ENCODE measurements at places on chromosomes 11 and 22.

DNA sequence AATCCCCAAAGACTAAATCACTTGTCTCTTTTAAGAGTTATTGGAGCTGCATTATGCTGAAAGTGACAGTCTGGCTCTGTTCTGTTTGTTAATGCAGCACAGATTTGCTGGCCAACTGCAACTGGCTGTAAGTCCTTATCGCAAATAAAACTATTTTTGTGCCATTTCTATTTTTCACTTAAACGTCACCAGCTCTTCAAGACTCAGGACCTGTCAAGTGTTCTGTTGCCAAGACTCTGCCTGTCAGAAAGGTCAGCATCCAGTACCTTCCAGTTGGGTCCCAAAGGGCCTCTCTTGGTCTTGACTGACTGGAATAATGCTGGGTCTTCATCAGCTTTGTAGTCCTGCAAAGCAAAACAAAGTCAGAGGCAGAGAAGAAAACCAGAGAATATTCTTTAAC lies 45.6 kb downstream of the PITPNB start:
- no peak for DNase-seq

DNA sequence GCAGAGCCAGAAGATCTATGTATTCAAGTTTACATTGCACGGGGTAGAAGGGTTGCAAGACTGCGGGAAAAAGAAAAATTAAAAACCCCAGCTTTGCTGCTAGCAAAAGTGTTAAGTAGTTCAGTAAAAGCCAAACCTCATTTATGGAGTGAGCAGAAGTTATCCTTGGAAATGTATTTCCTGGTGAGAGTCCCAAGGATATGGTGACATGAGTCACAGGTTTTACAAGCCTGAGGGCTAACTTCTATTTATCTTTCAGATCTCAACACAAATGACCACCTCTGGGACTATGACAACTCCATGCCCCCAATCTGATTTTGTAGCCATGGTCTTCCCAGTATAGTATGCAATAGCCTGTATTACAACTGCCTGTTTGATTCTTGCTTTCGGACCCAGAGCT lies 26.1 kb downstream of the ABTB2 start:
- no peak for DNase-seq

GRCh38 chr11:15586741-15587473 lies 472.2 kb downstream of the INSC start:
- DNase-seq, result no peak

DNA sequence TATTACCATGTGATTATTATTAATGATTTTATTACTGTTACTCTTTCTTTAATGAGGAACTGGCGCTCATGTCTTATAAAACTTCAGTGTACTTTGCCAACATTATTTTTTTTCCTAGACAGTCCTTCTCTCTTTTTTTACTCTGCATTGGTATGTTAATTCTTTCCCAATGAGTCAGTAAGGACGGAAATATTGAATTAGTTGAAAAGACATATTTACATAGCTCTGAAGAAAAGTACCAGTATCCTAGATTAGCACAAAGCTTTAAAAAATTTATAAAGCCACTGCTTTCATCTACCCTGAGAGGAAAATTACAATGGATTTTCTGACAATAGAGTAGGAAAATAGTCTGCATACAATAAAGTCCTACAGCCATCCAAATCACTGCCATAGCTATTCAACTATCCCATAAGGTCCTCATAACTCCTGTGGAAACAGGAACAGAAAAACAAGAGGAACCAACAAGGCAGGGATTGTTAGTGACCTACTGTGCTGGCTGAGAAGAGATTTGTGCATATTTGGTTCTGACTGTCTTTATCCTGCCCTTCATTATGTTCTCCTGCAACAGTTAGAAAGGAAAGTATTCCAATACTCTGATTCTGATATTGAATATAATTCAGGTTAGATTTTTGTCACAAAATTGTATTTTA lies 314.4 kb downstream of the AASDHPPT start:
- DNase-seq, result no peak

DNA sequence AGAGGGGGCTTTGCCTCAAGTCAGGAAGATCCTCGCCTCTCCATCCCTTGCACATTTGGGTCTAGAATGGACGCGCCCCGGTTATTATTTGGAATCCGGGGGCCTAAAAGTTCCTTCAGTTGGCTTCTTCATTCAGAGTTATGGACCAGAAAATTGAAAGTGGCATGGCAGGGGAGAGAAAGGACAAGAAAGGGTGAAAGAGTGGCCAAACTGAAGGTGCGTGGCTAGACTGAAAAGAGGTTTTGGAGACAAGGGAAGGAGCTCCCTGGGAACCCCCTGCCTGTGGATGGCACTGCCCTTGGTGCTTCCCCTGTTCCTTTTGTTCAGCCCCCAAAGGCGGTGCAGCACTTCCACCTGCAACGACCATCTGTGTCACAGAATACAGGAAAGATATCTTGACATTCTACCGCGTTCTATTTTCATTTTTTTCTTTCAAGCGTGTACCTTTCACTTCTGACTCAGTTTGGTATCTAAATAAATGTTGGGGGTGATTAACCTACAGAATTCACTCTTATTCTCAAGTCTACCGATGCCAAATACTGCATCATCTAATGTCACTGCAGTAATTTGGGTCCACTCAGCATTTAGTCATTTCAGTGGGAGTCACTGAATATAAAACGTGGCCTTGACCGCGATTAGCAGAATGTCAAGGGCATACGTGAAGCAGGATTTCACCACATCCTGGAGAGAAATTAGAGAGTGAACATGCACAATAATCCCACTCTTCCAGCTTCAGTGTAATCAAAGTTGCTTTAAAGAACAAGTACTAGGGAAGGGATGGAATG lies 88.1 kb upstream of the ARHGAP32 start:
- DNase-seq, result no peak

DNA sequence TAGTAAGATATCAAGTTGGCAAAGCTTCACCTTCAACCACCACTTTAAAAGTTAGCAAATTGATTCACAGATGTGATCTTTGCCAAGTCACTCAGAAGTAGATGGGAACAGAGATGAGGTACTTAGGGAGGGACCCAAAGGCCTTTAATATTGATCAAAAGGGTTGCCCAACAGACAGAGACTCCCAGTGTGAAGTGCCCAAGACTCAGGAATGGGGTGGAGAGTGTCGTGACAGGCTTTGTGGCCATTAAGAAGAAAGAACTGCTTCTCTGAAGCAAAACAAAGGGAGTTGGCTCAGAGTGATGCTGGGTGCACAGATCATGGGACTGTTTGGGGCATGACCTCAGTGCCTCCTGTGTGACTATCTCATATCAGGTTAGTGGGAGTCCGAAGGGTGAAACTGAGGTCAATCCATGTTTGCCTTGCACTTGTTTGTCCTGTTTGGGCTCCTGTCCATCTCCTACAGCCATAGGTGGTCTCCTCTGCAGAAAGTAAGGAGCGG lies 132.3 kb downstream of the APIP start:
- no peak for DNase-seq

DNA sequence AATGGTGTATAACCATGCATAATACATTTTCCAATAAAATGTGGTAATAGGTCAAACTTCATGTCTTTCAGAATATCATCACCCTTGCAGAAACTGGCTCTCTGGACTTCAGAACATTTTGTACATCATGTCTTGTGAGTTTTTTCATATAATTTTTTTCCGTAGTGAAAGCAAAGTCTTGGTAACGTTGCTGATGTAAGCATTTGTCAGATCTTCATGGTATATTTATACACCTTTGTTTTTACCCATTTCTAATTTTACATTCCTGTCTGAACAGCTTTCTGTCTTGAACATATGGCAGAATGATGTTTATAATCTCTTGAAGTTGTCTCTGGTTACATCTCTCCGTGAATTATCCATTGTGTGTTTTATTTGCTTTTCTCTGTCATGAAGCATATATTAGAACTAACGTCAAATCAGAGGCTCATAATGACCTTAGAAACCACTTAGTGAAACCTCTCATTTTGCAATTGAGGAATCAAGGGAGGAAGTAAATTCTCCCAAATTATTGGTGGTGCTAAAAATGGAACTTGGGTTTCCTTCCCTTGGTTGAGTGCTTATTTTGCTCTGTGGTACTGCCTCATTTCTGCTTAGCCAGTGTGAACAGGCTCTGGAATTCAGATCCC lies 37.4 kb downstream of the CSRP3 start:
- DNase-seq, result no peak

- no peak for DNase-seq
These were observed 59.9 kb downstream of the CYB5R2 start for GRCh38 chr11:7613394-7613720.

DNA sequence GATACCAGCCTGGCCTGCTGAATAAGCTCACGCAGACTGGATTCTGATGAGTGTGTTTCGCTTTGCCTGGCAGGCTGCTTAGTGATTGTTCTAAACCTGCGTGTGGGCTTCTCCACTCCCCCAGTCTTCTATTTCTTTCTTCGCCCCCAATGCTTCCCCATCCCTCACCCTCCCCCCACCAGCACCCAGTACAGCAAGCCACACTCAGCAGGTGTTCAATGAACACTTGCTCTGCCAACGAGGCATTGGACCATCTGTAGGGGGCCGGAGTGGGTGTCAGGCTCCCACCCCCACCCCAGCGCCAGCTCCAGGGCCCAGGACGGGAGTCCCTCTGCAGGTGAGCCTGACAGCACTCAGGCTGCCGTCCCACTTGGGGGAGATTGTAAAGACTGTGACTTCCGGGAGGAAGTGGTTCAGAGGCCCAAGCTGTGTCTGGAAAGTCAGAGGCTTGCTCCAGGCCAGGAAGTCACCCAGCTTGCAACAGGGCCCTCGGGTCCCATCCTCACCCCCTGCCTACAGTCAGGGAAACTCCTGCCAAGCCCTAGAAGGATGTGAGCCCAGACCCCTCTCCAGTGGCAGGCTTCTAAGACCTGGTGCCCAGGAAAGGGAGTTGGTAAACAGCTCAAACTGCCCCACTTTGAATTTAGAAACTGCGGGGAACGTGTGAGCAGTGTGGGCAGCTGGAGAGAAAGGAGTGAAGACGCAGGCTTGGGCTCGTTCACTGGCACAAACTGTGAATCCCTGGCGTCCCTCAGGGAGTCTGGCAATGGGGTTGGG lies 66.3 kb upstream of the PRDM11 start:
- peak; percentile 45 for DNase-seq

DNA sequence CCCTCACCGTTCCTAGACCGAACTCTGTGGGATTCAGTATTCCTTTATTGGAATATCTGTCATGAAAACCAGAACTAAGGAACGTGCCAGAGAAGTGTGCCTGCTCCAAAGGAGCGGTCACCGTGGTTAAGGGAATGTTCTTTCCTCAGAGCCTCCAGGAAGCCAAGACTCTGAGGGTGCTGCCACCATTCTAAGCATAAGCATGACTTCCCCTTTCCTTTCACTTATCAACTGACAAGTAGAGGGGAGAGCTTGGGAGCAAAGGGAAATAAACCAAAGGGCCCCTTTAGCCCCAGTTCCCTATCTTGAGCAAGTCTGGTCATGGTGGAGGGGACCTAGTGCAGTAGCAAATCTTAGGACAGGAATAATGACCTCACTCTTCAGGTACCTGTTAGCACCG lies 26.8 kb downstream of the CTR9 start:
- DNase-seq, result no peak

DNA sequence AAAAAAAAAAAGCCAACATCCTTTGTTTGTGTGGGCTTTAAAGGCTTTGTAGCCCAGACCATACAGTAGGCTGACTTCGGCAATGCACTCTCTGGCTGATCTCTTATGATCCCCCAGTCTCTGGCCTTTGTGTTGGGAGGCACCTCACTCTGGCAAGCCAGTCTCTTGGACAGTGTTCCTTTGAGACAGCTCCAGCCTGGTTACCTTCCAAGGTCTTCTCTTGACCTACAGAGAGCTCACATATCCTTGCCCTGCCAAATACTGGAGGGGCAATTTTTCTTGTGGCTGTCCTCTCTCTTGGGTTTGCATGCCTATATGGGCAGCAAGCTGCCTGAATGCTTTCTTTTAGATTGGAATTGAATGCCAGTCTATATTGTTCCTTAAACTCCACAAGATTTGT lies 69.8 kb downstream of the SESN3 start:
- no peak for DNase-seq

DNA sequence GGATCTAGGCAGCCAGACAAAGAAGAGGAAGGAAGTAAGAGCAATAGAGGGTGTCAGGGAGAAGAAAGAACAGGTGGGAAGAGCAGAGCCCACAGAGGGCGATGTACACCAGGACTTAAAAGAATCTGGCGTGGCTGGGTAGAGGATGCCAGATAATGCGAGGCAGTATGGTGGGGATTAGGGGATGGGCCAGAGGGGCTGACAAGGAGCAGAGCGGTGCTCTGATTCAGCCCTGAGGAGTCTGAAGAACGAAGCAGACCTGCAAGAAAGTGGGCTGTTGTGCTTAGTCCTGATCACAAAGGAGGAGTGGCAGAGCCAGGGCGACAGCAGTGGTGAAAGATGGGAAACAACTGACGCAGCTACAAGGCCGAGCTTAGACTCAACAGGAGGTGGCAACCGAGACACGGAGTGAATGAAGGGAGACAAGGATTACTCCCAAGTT lies 163.7 kb downstream of the LARGE1 start:
- no peak for DNase-seq

DNA sequence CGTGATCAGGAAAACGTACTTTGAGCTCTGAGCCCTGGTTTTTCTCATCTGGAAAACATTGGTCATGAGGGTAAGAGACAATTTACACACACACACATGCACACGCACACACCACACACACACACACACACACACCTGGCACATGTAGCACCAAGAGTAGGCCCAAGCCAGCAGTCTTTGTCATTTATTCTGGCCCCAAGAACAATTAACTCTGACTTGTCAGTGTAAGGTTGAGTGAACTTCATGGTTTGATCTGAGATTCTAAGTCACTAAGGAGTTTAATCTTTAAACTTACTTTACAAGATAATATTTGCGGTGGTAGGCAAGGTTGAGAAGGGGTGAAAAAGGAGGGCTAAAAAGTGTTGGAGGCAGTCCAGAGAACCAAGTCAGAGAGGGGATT lies 44.1 kb downstream of the MMP20 start:
- DNase-seq, result no peak

DNA sequence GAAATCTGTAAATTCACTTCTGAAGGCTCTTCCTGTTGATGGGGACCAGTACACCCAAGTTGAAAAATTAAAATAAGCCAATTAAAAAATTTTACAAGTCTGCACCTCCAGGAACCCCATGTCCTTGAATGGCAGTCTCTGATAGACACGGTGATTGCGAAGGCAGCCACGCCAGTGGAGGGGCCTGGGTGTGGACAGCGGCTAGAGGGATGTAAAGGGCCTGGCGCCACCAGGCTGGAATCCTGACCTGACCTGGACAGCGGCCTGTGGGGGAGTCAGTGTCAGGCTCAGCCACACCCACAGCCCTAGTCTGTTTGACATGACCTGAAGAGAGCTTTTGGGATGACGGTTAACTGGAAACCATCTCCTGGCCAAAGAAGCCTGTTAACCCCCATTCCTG lies 49.5 kb upstream of the RFPL3 start:
- DNase-seq, result no peak

- no peak for DNase-seq
These were observed 356.3 kb upstream of the NARS2 start for GRCh38 chr11:78930810-78931523.

GRCh38 chr11:61279934-61280659 lies 15.0 kb downstream of the VWCE start:
- DNase-seq, result peak; percentile 62

DNA sequence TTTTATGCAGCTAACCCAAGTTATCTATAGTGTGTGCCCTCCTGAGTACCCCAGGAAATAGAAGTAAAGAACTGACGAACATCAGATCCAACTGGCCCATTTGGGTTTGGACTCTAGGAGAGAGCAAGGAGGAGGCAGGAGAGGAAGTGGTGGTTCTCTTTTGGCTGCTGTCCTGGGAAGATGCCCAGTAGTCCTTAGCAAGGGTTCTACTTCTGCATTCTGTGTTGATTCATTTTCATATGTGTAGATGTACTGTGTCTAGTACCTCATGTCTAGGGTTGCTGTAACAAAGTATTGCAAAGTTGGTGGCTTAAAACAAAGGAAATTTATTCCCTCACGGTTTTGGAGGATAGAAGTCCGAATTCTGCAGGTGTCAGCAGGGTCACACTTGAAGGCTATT lies 6.6 kb upstream of the MMP27 start:
- DNase-seq, result no peak
